ENCODE measurements at places on chromosomes 7 and 10. TPM values are rescaled to one million over a fixed set of nuclear protein-coding genes. Genes with fewer than 3 reads are reported as not detected.

DNA sequence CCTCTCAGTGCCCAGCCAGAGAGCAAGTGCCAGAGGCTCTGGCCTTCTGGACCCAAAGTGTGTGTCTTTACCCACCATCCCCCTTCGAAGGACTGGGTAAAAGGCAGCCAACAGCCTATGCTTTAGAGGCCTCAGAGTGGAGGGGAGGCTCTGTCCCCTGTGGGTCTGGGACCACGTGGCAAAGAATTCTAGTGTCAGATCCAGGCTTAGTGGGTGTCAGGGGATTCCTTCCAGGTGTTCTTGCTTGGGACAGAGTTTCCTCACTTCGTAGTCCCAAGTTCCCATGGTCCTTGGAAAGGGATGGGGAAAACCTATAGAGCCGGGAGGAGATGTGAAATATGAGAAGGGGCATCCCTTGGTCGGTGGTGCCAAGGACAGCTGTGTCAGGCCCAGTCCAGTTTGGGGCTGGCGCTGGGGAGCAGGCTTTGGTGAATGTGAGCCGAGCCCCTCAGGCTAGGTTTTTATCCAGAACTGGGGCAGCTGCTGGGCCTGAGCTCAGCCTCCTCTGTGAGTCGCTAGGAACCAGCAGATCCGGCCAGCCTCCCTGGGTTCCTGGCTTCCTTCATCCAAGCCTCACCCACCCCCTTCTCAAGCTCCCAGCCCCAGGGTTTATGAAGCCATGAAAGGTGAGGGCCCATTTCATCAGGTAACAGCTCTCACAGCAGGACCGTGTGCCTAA is 71.2 kb downstream of the C10orf105 start:
- H3K4me1 ChIP-seq, result peaks cover 4% of the 10 kb centered on the region
- no peak for DNase-seq
- no peak overlapping the region for H3K27ac ChIP-seq
- no peaks in the 10 kb centered on the region for H3K27me3 ChIP-seq

DNA sequence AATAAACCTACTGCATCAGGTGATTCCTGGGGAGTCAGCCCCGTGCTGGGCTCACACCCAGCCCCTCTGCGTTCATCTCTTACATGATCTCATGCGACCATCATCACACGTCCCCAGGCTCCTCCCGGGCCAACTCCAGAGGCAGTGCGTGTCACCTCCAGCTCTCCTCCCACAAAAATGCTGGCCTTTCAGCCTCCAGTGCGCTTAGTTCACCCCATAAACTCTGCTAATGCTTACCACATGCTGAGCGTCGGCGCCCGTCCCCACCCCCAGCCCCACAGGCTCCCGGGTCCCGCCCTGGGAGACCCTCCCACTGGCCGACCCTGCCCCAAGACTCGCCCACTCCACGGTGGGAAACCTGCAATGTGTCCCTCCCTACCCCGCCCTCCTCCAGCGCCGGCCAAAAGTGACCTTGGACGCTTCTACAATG is 816 bp upstream of the SDK1 start:
- DNase-seq, result peak; percentile 16
- H3K4me1 ChIP-seq, result peaks cover 5% of the 10 kb centered on the region
- no peaks in the 10 kb centered on the region for H3K36me3 ChIP-seq
- peak overlapping the region; percentile 38 for H3K4me3 ChIP-seq

UTF1 gene
- total RNA-seq, result not detected

DNA sequence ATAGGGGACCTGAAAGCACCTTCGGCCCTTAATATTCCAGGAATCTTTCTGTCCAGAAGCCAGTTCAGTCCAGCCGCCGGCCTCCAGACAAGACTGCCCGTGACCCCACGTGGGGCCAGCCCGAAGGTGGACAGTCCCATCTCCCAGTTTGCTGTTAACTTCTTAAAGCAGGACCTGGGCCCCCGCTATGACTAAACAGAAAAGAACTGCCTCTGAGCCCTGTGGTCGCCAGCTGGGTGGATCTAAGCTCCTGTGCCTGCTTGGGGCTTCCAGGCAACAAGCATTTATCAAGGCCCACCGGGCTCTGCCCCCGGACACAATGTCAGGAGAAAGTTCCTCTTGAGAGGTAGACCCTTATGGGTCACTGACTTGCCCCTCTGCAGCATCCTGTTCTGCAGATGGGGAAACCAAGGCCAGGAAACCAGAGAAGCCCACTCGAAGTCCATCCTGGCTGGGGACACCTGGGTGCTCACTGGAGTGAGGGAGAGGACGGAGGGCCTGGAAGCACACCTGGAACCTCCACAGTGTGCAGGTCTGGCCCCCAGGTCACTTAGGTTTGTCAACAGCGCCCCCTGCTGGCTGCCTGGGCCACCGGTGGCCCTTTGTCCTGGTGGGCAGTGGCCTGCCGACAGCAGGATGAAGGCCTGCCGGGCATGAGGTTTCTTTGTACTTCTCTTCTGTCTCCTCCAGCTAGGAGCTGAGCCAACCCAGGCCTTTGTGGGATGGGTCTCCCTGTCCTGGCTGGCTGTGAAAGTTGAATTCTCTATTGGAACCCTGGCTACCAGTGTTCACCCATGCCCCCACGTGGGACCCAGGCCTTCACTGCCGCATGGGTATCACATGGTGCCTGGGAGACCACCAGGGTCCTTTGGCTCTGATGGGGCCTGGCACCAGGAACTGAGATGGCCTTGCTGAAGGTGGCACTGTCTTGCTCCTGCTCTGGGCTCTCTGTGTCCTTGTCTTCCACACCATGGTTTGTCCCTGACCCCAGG is 128.0 kb downstream of the ZMIZ1 start:
- no peaks in the 10 kb centered on the region for H3K27me3 ChIP-seq
- H3K4me1 ChIP-seq, result peaks cover 22% of the 10 kb centered on the region
- no peak overlapping the region for H3K4me3 ChIP-seq
- no peaks in the 10 kb centered on the region for H3K36me3 ChIP-seq
- no peak overlapping the region for H3K27ac ChIP-seq
- DNase-seq, result peak; percentile 34

DNA sequence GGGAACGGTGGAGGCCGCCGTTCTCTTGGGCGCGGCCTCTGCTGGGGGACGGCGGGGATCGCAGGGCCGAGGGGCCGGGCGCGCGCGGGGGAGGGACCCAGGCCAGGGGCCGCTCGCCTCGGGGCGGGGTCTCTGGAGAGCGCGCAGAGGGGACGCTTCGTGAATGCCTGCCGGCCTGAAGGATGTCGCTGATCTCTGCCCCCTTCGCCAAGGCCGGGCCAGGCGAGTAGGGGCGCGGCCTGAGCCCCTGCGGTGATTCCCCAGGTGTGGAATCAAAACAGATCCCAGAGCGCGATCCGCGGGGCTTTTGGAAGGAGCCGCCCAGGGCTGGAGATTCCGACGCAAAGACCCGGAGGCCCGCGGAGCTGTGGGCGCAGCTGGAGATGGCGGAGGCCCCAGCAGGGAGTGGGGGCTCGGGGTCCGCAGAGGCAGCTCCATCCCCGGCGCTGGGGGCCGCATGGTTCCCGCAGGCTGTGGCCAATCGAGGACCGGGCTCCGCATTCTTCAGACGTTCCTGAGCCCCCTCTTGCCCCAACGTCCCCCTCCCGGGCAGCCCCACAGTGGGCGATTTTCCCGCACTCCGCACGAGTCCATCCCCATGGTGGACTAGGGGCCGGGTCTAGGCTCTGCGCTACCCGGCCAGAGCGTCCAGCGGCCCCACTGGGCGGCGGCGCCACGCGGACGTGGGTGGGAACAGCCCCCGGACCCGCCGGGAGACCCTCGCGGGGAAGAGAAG is 166.0 kb downstream of the ACTR3B start:
- H3K4me1 ChIP-seq, result no peaks in the 10 kb centered on the region
- no peak overlapping the region for H3K27ac ChIP-seq
- peak overlapping the region; percentile 31 for H3K4me3 ChIP-seq
- peaks cover 20% of the 10 kb centered on the region for H3K27me3 ChIP-seq
- no peaks in the 10 kb centered on the region for H3K36me3 ChIP-seq

DNA sequence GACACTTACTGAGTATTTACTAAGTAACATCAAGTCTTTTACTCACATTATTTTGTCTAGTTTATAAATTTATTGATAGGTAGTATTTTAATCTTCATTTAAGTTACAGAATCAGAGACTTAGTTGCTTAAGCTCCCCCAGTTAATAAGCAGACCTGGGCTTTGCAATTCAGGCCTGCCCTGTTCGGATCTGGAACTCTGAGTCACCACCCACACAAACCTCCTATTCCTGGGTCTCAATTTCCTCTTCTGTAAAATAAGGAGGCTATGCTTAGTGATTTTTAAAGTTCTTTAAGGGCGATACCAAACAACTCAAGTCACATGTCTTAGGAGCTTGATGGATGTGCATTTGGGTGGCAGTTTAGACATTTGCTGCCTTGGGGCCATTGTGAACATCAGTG is 3.5 kb upstream of the MGAM start:
- DNase-seq, result no peak
- H3K36me3 ChIP-seq, result no peaks in the 10 kb centered on the region
- H3K27ac ChIP-seq, result no peak overlapping the region
- H3K27me3 ChIP-seq, result no peaks in the 10 kb centered on the region

MYL10 gene
- total RNA-seq, result not detected

DNA sequence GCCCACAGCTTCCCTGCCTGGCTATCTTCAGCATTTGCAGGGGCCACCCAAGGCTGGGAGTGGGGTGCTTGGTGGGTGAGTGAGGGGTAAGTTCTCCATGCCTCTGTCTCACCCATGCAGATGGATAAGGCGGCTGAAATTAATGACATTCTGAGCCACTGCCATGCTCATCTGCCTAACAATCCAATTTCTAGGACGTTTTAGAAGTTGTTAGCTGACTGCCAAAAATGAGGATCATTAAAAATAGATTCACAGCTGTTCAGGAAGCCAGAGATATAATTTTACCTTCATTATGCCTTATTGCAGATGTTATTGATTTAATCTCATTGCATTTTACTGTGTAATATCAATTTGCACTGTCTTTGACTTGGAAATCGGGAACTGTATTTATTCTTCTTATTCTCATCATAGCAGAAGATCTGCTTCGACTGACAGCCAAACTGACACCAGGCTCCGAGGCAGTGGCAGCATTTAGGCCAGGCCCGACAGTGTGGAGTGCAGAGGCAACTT is 334.4 kb upstream of the NPVF start:
- H3K4me3 ChIP-seq, result no peak overlapping the region
- H3K4me1 ChIP-seq, result peaks cover 21% of the 10 kb centered on the region
- DNase-seq, result no peak
- H3K36me3 ChIP-seq, result no peaks in the 10 kb centered on the region
- H3K27ac ChIP-seq, result no peak overlapping the region

GRCh38 chr10:102802920-102803534 is 34.2 kb downstream of the CYP17A1 start:
- H3K27me3 ChIP-seq, result no peaks in the 10 kb centered on the region
- no peak for DNase-seq
- H3K4me1 ChIP-seq, result peaks cover 70% of the 10 kb centered on the region
- H3K27ac ChIP-seq, result peak overlapping the region; percentile 77

ARL5B gene
- 6.7 TPM for total RNA-seq

GRCh38 chr10:92688927-92689662 is 660 bp upstream of the HHEX start:
- peaks cover 37% of the 10 kb centered on the region for H3K27me3 ChIP-seq
- no peaks in the 10 kb centered on the region for H3K4me1 ChIP-seq
- peak overlapping the region; percentile 58 for H3K4me3 ChIP-seq
- DNase-seq, result no peak
- H3K36me3 ChIP-seq, result no peaks in the 10 kb centered on the region

CABCOCO1 gene
- total RNA-seq, result not detected

DNA sequence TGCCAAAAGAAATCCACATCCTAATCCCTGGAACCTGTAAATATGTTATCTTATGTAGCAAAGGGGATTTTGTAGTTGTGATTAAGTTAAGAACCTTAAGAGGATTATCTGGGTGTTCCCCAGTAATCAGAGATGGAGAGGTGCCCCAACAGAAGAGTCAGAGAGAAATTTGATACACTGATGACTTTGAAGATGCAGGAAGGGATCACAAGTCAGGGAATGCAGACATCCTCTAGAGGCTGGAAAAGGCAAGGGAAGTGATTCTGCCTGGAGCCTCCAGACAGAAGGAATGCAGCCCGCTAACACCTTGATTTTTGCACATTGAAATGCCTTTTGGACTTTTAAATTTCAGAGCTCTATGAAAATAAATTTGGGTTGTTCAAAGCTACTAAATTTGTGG is 531.7 kb downstream of the DNAJB9 start:
- no peak overlapping the region for H3K4me3 ChIP-seq
- DNase-seq, result no peak
- no peaks in the 10 kb centered on the region for H3K4me1 ChIP-seq
- no peaks in the 10 kb centered on the region for H3K36me3 ChIP-seq

CYP3A4 gene
- 2.2 TPM for total RNA-seq

DNA sequence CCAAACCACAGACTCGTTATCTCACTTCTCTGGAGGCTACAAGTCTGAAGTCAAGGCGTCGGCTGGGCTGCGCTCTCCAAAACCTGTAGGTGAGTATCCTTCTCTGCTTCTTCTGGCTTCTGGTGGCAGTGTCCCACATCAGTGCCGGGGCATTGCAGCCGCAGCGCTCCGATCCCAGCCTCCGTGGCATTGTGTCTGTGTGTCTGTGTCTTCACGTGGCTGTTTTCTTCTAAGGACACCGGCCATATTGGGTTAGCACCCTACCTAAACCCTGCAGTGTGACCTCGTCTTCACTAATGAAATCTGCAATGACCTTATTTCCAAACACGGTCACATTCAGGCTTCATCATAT is 584.9 kb upstream of the COBL start:
- H3K27ac ChIP-seq, result no peak overlapping the region
- no peaks in the 10 kb centered on the region for H3K4me1 ChIP-seq
- H3K36me3 ChIP-seq, result no peaks in the 10 kb centered on the region
- no peaks in the 10 kb centered on the region for H3K27me3 ChIP-seq
- H3K4me3 ChIP-seq, result no peak overlapping the region

DNA sequence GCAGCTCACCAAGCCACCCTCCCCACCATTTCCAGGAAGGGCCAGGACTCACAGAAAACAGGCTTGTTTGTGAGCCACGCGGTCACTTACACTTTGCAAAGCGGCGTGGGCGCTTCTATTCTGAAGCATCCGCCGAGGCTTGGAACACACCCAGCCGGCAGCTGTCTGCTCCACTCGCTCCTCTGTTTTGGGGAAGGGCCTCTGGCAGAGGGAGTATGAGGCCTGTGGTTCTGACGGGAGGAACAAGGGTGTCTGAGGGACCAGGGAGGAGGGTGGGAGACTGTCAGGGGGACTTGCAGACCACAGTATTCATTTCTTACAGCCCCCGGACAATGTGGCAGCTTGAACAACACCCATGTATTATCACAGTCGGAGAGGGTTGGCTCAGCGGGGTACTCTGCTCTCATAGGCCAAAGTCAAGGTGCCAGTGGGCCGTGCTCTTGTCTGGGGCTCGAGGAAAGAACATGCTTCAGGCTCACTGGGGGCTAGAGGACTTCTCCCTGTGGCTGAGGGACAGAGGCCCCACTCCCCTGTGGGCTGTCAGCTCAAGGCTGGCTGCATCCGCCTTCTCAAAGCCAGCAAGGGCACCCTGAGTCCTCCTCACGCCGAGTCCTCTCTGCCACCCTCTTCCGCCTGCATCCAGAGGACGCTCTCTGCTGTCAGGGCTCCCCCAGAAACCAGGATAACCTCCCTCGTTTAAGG is 60.4 kb upstream of the FAM20C start:
- H3K4me1 ChIP-seq, result peaks cover 29% of the 10 kb centered on the region
- H3K36me3 ChIP-seq, result no peaks in the 10 kb centered on the region
- H3K27ac ChIP-seq, result no peak overlapping the region
- no peak for DNase-seq
- no peak overlapping the region for H3K4me3 ChIP-seq

- peak; percentile 52 for DNase-seq
- no peaks in the 10 kb centered on the region for H3K36me3 ChIP-seq
- no peak overlapping the region for H3K4me3 ChIP-seq
- H3K4me1 ChIP-seq, result peaks cover 30% of the 10 kb centered on the region
- peak overlapping the region; percentile 81 for H3K27ac ChIP-seq
- H3K27me3 ChIP-seq, result no peaks in the 10 kb centered on the region
Measured at GRCh38 chr10:28841625-28842024, 164.3 kb downstream of the BAMBI start.

- H3K4me3 ChIP-seq, result no peak overlapping the region
- H3K36me3 ChIP-seq, result no peaks in the 10 kb centered on the region
- no peak overlapping the region for H3K27ac ChIP-seq
Measured at GRCh38 chr10:78185693-78186055, 152.0 kb downstream of the RPS24 start.

All from gastrocnemius medialis (tissue), 4 donors.